ENCODE measurements at places on chromosomes 13 and 19.

GRCh38 chr13:113863524-113864272 is at the start of gene GAS6:
TSS of gene GAS6 (minus strand) at chr13:113864076. CDS start at chr13:113863920, 156 bp downstream.
- DNase-seq, result no peak

DNA sequence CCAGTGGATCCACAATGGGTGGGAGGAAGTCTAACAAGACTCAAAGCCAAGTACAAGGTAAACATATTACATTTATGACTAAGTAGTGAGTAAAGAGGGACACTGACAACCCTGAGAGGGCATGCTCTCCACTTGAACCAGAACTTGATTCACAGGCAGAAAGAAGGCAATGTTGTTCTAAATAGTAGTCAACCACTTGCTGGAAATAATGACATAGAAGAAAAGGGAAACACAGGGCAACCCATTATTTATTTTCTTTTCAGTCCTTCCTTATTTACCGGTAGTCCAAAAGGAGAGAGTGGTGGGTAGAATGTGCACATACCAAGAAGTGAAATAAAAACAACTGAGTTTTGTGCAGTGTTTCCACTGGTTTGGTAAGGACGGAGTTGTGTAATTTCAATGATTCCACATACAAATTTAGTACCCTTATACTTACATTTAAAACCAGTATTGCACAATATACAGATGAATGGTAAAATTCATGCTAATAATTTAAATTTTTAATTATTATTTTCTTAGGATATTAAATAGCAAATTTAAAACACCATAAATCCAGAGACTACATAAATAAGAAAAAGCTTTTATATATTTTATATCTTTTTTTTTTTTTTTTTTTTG is 65.9 kb downstream of the ENOX1 start:
- DNase-seq, result no peak

DNA sequence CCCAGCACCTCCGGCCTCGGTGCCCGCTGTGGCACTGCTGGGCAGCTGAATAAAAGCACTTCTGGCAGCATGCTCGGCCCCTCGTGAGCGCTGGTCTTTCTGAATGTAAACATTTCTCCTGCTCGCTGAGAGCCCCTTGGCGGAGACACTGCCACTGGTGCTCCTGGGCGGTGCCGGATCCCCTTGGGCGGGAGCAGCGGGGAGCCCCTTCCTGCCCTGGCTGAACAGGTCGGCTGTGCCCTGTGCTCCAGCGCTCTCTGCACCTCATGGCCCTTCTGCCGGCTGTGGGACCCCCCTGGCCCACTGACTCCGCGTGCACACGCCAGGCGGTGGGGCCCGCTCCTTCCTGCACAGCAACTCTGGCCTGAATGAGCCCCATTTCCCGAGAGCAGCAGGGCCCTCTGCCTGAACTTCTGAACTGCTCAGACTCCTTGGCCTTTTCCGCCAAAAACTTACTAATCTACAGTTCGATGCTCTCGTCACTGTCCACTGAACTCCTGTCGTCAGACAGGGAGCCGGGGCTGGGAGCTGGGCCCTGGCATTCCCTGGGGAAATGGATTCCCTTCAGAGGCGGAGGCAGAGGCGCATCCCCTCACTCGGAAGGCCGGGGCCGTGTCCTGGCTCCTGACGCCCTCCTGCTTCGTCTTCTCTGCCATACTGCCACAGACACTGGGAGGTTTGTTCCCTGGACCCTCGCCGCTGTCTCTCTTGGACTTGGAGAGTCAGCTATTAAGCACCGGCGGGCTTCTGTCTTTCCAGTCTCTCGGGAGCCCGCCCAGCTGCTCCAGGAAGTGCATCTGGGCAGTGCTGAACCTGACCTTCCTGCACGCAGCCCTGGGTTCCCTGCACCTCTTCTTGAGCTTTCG is 14.2 kb downstream of the RB1 start:
- DNase-seq, result no peak

GRCh38 chr19:39796000-39796498 is 17.4 kb downstream of the LEUTX start:
- DNase-seq, result no peak

- DNase-seq, result no peak
These were observed 15.0 kb downstream of the ARHGEF7 start for GRCh38 chr13:111130116-111130508.

GRCh38 chr13:35865341-35866240 is 265.6 kb downstream of the DCLK1 start:
- no peak for DNase-seq

DNA sequence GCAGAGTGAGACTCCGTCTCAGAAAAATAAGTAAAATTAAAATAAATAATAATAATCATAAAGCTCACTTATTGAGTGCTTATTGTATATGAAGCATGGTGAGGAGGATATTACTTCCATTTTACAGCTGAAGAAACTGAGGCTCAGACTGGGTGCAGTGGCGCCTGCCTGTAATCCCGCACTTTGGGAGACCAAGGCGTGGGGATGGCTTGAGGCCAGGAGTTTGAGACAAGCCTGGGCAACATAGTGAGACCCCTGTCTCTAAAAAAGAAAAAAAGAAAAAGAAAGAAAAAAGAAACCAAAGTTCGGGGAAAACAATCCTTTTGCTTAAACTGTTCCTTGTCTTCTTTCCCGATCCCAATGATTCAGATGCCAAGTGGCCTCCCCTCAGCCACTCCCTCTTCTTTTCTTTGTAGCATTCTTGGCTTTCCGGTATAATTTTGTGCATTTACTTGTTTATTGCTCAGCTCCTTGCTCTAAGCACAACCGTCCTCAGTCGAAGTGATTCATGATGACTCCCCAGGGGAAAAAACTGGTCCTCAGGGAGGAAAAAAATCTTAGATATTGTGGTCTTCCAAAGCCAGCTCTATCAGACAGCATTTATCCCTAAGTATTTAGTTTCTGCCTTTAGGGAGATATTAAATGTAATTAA is 965 bp upstream of the EIF3G start:
- no peak for DNase-seq

DNA sequence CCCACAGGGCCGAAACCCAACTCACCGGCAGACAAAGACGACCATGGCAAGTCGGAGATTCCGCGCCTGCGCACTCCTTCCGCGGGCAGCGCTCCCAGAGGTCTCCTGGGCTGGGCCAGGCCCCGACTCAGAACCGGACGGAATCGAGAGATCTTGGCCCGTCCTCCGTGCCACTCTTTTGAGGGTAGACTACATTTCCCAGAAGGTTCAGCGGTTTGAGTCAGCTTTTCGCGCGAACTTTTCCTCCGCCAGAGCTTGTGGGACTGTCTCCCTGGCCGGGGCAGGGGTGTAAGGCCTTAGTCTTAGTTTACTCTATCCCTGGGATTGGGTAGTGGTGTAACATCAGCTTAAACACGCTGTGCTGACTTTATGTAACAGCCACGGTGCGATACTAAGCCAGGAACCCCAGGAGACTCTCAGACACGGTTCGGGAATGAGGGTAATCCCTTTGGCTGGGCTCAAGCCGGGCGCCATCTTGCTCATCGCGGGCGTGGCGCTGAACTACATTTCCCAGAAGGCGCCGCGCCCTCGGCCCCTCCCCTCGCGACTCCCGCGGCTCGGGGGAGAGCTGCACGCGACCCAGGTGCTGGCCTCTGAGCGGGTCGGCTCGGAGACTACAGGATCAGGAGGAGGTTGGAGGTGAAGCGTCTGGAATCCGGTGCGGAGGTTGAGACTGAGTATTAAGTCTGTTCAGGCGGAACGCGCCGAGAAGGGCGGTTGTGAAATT is at the start of gene ZNF260:
ZNF260 (minus strand) TSS at position 78 of the 727 bp plus-strand sequence. CDS start 13,033 bp downstream, outside the sequence.
- peak; percentile 96 for DNase-seq

GRCh38 chr13:50401721-50402465 is 386.6 kb downstream of the KCNRG start:
- DNase-seq, result no peak

DNA sequence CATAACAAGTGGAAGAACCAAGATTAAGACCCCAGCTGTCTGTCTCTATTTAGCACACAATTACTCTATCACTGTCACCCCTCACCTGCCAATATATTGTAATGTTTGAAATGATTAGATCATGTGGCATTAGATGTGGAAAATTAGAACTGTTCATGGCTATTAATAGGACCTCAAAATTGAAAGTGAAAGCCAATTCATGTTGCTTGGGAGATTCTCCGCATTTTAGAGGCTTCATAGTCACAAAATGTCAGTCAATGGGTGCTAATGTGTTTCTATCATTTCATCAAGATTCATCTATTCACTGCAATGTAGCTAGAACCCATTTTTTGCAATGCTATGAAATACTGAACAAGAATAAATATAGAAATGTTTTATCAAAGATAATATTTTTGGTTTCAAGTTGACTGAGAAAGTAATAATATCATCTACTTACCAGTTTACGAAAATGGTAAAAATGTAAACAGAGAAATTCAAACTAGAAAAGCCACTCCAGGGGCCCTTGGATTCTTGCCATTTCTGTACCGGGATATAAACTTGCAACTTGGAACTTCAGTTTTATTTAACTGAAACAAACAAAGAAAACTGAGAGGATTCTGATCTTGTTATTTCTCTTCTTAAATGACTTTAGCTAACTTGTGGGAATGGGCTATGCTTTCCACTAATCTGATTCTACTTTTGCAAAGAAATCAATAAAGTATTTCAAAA is 388.6 kb downstream of the DCT start:
- DNase-seq, result no peak

- peak; percentile 42 for DNase-seq
These were observed 727 bp downstream of the CD37 start for GRCh38 chr19:49335784-49336481.

DNA sequence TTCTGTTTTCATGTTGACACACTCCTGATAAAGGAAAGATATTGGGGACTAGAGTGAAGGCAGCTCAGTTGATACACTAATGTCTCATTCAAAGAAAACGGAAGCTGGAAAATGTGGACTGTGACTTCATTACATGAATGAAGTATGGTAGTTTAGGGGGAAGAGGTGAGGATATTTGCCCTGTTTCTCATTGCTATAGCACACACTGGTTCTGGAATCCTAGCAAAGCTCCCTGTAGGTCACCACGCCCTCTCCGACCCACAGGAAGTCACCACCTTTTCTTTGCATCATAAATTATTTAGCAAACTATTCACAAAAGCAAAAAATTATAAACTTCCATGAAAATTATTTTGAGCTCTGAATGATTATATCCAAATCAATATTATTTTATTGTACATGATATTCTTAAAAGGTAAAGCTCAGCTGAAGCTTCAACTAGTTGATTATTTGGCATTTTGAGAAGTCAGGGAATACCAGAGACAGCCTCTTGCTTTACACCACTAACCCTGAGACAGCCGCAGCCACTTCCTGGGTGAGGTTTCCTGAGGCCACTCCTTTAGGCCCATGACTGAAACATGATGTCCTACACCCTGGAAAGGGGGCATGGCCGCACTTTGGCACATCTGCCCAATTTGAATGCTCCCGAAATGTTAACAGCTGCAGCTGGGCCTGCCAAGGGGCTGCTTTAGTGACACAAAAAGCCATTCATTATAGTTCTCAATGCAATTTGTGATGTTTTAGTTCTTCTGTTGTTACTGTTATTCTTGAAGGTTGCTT is 50.0 kb upstream of the WDFY2 start:
- DNase-seq, result peak; percentile 50

Measured in CD4-positive, alpha-beta T cell treated with Interleukin-4 for 1 hour (primary cell).